ENCODE measurements at places on chromosomes 3 and 15.

DNA sequence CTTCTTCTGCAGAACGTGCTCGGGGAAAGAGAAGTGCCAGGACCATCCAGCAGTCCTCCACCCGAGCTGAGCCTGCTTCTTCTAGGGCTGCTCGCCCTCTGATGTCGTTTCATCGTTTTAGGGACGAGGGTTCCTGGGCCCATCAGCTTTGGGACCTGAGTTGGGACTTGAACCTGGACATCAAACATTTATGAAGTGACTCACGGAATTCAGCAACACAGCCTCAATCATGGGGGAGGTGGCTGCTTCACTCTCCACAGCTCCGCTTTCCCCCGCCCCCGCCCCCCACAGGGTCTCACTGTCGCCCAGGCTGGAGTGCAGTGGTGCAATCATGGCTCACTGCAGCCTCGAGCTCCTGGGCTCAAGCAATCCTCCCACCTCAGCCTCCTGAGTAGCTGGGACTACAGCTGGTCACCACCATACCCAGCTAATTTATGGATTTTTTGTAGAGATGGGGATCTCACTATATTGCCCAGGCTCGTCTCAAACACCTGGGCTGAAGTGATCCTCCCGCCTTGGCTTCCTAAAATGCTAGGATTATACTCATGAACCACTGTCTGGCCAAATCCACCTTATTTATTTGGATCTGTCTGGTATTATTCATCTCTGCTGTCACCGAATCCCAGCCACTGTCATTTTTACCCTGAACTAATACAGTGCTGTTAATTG lies 725 bp upstream of the SCAMP2 start:
- DNase-seq, result no peak

- DNase-seq, result no peak
Observed at GRCh38 chr3:23547905-23548650, 257.7 kb upstream of the UBE2E1 start.

DNA sequence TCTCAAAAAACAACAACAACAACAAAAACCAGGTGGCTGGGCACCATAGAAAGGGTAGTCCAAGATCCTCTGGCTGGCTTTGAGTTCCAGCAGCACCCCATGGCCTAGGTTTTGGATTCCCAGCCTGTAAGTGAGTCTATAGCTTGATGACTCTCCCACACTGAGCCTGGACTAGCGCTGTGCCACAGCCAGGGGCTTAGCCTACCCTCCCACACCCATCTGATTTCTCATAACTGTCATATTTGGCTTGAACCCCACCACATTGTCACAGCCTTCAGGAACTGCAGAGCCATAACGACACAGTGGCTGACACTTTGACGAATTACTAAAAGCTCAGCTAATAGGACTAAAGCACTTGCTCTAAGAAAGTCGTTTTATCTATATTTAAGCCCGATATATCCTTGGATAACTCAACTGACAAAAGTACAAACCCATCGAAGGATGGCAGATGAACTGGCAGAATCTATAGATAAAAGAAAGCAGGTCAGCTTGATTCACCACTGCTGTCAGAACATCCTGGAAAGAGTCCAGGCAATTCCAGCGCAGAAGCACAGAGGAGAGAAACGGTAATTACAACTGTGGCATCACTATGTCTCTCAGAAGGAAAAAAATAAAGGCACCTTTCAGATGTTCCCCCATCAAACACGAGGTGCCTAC lies 62.1 kb downstream of the HOMER2 start:
- no peak for DNase-seq

- DNase-seq, result no peak
Observed at GRCh38 chr3:89155811-89156210, 48.4 kb downstream of the EPHA3 start.

- DNase-seq, result peak; percentile 77
Observed at GRCh38 chr3:70550723-70551319, 238.4 kb upstream of the MDFIC2 start.

- no peak for DNase-seq
Observed at GRCh38 chr15:62894322-62895085, 148.0 kb upstream of the TPM1 start.

GRCh38 chr3:150723946-150724345 lies 20.2 kb upstream of the ERICH6 start:
- no peak for DNase-seq

GRCh38 chr3:43584043-43584826 lies 37.6 kb downstream of the ANO10 start:
- DNase-seq, result no peak

- DNase-seq, result no peak
Observed at GRCh38 chr3:26989037-26989436, 366.5 kb downstream of the LRRC3B start.

DNA sequence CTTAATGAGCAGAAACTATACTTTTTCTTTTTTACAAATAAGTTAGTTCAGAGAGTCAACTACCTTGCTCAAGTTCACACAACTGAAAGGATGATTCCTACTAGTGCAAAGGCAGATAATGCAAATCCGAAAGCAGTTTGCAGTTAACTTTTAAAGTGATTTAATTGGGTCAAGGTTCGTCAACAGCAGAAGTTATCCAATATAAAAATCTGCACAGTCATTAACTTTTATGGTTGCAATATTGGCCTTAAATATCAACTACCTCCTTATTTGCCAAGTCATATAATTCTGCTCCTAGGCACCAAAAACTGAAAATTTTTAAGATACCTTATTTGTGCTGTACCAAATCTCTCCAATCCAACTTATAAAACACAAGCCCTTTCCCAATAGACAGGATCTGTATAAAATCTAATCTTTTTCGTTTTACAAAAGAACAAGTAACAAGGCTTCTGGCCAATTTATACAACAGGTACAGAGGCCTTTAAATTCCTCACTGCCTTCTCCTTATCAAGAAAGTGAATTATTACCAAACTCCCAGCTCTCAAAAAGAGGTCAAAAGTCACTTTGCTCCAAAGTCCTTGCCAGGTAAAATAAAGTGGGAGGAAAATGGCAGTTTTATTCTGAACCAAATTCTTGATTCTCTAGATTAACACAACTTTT lies 416.6 kb upstream of the NECTIN3 start:
- no peak for DNase-seq

All from stimulated activated CD4-positive, alpha-beta T cell treated with anti-CD3 and anti-CD28 coated beads, Interleukin-1b, Interleukin-23, amount 100 ng/mL, for 4 hours (primary cell).